ENCODE measurements at places on chromosomes 12 and 14. TPM values are rescaled to one million over a fixed set of nuclear protein-coding genes. Genes with fewer than 3 reads are reported as not detected.

PABPN1 gene
- 186 TPM for total RNA-seq

- DNase-seq, result no peak
Measured at GRCh38 chr14:103301512-103302354, 32.3 kb upstream of the EIF5 start.

- no peak for DNase-seq
Measured at GRCh38 chr12:80979251-80979650, 41.5 kb upstream of the LIN7A start.

GRCh38 chr12:25811656-25812126, 146.8 kb upstream of the RASSF8 start:
- DNase-seq, result no peak

Data from mucosa of gallbladder (tissue), 1 donor.